Effector CD4-positive, alpha-beta T cell (primary cell): ENCODE measurements at places on chromosomes 1 and 21.

GRCh38 chr1:203491664-203492063, 2.3 kb upstream of the OPTC start:
- no peak for DNase-seq

- no peak for DNase-seq
Observed at GRCh38 chr1:109993885-109994284, 9.3 kb downstream of the AHCYL1 start.

DNA sequence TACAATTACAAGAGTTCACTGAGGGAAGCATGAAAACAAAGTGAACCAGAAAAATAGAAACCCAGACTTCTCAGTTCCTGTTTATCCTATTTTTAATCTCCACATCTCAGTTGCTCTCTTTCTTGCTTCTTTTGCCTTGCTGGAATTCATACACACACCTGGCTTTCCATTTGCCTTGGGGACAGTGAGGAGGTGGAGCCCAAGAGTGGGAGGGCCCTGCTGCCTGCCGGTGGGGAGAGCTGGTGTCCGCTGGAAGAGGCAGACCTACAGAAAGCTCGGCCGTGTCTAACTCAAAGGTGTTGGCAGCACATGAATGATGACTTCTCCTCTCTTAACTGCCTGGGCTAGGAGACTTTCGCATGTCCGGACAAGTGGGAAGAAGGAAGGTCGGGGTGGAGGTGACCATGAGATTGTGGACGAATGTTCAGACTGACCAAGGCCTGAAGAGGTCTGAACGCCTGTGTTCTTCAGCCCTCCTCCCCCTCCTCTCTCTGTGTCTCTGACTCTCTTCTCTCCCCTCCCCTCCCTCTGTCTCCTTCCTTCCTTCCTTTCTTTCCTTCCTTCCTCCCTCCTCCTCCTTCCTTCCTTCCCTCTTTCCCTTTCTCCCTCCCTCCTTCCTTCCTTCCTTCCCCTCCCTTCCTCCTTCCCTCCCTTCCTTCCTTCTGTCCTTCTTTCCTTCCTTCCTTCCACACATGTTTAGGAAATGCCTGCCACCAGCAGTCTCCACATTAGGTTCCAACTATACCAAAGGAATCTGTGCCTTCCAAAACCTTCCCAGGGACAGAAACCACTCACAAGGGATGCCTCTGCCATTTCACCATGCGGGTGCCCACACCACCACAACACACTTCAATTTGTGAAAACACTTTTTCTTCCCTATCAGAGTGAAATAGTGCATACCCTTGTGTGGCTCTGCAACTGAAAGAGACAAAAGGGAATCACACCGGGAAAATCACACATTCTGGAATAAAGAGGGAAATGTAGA, 157.3 kb upstream of the RUNX1 start:
- DNase-seq = no peak

DNA sequence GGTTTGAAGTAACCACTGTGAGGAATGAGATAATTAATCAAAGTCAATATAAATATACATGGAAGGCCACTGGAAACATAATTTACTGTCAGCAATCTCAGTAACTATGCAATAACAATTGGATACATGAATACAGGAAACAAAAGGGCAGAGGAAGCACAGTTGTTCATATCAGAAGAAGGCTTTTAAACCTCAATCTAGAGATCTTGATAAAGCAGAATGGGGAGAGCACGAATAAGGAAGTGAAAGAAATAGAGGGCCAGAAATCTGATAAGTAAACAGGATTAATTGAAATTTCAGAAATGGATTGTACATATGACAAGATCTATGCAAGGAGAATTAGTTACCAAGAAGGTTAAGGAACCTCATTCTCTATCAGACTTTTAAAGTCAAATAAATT, 93.0 kb downstream of the EVI5 start:
- DNase-seq = no peak

GRCh38 chr1:62076286-62076685, 118.4 kb upstream of the L1TD1 start:
- DNase-seq = no peak

DNA sequence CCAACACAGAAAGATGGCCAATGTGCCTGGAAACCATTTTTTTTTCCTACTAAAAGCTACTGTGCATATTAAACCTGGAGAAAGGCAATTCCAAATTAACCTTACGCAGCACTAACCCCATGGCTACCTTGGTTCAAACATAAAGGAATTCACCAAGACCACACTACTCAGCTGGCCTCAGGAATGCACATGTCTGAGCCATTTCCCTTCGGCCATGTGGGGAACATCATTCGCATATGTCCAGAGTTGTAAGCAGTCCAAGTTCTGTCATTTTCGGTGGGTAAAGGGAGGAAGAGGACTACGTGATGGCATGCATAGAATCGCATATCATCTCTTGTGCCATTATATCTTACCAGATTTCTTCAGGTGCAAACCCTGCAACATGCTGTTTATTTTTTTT, 175.4 kb downstream of the NTMT2 start:
- no peak for DNase-seq

DNA sequence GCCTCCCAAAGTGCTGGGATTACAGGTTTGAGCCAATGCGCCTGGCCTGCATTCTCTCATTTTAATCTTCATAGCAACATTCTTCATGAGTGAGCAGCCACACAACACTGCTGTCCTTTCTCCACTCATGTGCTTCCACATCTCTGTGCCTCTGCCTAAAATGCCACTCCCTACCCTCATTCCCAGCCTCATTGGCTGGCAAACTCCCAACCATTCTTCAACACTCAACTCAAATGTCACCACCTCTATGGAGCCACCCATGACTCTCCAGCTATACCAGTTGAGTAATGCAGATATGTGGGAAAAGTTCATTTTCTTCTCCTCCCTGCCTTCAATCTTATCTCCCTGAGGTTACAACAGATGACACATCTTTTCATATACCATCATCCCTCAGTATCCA, 53.9 kb upstream of the ZC3H12A start:
- no peak for DNase-seq

DNA sequence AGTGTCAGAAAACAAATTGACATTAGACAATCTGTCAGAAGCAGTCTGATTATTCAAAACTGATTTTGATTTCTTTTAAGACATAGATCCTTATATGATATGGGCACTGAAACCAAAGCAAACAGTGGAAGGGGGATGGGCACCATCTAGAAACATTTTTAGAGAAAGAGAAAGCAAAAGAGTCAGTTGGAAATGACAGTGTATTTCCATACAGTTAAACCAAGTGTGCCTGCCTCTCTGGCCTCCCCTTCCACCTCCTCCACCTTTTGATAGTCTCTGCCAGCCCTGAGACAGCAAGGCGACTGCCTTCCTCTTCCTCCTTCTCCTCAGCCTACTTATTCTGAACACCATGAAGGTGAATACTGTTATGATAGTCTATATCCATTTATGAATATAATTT, 949.7 kb downstream of the AMY1C start:
- no peak for DNase-seq

- DNase-seq = no peak
Observed at GRCh38 chr1:206491616-206492015, 15.7 kb upstream of the RASSF5 start.

- DNase-seq = no peak
Observed at GRCh38 chr1:230626232-230626631, 16.0 kb upstream of the COG2 start.

GRCh38 chr1:4931486-4931885, 277.1 kb downstream of the AJAP1 start:
- DNase-seq = no peak

DNA sequence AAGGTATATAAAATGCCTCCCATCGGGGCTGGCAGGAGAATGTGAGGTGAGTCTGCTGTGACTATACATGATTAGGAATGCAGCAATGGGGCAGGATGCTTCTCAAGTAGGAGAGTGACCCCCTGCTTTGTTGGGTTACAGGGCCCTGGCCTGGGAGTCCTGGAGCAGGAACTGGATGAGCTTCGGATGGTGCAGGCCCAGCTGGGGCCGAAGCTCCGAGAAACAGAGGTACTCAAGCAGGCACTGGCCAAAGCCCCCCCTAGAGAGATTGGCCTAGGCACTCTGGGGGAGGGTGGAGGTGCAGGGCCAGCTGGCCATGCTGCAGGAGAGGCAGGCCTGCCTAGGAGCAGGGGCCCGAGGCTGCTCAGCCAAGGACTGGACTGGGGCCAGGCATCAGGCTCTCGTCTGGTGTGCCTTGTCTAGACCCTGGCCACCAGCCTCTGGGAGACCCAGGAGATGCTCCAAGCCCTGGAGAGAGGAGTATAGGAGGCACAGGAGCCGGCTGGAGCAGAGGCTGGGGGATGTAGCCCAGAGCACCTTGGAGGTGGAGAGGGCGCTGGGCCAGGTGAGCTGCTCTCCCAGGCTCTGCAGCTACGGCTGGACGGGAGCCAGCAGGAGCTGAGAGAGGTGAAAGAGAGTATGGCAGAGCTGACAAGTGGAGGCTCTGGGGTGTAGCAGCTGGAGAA, 32.8 kb upstream of the PKP1 start:
- no peak for DNase-seq

GRCh38 chr1:4428711-4429110, 225.7 kb upstream of the AJAP1 start:
- DNase-seq = no peak

DNA sequence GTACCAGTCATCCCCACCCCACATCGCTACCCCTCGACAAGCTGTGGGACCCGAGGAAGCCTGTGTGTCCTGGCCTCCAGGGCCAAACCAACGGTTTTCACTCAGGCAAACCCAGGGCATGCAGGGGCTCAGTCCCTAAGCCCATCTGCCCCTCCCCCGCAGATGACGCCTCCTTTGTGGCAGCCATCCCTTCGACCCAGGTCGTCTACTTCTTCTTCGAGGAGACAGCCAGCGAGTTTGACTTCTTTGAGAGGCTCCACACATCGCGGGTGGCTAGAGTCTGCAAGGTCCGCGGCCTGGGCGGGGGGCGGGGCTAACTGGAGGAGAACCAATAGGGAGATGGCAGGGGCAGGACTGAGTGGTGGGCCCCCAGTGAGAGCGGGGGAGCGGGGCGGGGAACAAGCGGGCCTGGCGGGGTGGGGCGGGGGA, 7.4 kb downstream of the SEMA4A start:
- DNase-seq = peak; percentile 55

- DNase-seq = no peak
Observed at GRCh38 chr1:54987919-54988705, 7.7 kb downstream of the TMEM61 start.

DNA sequence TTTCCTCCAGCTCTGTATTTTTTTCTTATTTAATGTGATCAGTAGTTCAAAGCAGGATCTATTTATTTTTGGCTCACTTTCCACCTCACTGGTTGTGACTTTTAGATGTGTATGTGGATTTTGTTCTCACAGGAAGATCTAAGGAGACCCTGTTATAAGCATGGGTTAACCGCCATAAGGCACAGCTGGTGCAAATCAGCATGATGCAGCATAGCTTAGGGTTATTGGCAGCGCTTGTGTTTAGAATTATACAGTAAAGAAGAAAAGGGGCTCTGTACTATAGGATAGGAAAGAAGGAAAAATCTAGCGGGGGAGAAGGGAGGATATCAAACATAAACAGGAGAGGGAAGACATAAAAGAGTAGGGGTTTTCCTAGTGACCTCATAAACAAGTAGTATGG, 26.9 kb upstream of the RGL1 start:
- no peak for DNase-seq

DNA sequence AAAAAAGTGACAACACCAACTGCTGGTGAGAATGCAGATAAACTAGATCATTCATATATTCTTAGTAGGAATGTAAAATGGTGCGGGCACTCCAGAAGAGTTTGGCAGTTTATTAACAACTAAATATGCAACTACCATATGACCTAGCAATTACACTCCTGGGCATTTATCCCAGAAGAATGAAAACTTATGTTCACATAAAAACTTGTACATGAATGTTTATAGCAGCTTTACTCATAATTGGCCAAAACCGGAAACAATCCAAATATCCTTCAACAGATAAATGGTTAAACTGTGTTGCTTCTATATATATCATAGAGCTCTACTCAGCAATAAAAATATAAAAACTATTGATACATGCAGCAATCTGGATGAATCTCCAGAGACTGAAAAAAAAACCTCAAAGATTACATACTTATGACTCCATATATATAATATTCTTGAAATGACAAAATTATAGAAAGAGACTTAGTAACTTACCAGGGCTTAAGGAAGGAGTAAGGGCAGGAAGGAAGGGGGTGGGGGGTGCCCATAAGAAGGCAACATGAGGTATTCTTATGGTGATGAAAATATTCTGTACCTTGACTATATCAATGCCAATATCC, 99.9 kb downstream of the KCNH1 start:
- DNase-seq = no peak
